ENCODE measurements at places on chromosomes 2 and 18.

DNA sequence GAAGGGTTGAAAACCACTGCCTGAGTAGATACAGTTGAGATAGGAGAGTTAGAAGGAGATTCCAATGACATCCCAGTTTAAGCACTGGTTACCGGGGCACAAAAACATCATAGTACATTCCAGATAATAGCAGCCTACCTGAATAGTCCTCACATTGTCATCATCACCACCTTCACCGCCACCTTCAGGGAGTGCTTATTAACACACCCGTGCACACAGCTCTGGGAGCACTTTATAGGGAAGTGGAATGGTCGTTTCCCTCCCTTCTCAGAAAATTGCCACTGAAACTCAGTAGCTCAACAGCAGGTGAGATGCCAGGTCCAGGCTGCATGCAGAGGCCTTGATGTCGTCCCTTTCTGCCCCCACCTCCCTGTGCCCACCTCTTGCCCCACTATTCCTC, 8.2 kb downstream of the SERPINB7 start:
- no peak for DNase-seq

DNA sequence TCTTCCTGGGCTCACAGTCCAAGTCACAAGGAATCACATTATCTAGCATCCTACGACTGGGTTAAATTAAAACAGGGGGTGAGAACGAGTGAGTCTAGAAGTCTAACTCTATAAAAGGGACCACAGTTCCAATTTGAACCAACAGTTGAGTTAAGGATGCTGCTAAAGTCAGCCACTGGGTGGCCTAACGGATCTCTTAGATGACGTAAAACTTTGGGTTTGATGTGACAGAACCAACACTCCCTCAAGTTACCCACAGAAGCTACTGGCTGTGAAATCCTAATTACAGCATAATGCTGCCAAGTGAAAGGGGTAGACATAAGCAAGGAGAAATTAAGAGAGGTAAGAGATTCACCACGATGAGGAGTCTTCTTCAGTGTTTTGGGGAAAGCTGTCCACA, 32.7 kb upstream of the RUFY4 start:
- DNase-seq, result no peak

DNA sequence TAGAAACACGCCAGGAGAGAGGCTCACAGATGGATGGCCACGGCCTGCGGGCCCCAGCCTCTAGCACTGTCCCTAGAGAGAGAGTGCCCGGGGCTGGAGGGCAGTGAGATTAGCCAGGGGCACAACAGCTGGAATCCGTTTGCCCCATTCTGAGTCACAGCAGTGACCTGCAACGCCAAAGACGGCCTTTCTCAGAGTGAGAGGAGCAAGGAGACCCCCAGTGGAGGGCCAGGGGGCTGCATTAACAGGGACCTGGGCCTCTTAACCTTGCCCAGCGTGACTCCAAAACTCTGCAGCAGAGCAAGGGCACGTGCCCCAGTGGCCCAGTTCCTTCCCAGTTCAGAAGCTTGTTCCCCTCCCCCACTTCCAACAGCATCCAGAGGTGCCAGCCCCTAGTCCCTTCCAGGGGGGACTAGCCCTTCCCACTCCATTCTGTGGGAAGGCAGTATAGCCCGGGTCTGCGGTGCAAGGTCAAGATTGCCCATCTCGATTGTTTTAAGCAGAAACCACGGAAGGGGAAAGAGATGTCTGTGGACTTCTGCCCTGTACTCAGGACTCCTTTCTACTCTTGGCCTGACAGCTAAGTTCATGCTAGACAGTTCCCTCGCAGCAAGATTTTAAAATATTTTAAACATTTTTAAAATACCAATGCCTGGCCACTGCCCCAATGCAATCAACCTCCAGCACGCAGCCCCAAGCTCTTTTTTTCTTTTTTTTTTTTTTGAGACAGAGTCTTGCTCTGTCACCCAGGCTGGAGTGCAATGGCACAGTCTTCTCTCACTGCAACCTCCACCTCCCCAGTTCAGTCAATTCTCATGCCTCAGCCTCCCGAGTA, 50.9 kb upstream of the BIN1 start:
- DNase-seq, result no peak

DNA sequence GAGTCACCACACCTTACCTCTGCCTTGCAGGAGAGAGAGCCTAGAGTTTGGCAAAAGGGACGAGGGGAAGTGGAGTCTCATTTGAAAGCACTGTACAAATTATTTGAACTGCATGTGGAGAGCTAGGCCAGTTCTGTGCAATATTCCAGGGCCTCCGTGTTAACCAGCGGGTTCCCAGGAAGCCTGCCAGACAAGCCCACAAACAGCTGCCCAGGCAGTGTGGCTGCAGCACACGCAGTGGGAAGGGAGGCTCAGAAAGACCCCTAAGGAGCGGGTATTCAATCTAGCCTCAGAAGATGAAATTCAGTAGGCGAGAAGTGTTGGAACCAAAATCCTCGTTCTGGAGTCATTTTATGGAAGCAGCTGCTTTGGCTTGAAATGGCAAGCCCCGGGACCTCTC, 30.7 kb downstream of the CNGA3 start:
- DNase-seq, result no peak

DNA sequence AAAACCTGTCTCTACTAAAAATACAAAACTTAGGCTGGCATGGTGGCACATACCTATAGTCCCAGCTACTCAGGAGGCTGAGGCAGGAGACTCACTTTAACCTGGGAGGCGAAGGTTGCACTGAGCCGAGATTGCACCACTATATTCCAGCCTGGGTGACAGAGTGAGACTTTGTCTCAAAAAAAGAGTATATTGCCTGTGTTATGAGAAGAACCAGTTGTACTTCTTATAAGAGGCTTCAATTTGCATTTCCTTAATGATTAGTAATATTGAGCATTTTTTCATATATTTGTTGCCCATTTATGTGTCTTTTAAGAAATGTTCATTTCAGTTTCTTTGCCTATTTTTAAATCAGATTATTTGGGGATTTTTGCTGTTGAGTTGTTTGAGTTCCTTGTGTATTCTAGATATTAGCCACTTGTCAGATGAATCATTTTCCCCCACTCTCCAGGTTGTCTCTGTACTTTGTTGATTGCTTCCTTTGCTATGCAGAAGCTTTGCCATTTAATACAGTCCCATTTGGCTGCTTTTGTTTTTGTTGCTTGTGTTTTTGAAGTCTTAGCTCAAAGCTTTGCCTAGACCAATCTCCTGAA, 75.8 kb upstream of the LRPPRC start:
- no peak for DNase-seq

DNA sequence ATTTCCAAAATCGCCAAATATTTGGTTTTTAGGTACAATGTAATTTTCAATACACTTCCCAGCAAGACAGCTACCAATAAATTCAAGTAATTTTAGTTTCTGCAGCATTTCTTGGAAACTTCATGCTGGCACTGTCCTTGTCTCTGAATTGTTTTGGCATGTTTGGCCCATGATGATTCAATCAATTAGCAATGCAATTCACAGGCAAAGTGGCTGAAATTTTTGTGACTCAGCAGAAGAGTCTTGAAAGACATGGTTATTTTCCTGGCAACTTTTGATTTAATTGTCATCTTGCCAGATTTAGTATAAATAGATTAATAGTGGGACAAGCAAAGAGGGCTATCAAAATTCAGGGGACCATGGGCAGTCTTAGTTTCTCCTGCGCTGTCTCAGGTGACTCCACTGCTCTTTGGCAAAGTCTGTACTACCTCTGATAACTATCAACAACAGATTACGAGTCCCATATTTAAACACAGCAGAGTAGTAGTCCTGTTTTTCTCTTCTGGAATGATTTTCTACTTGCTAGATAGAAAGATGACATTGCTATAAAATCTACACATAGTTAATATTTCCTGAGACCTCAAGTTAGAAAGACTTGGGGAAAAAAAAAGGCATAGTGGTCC, 88.9 kb upstream of the CYP26B1 start:
- peak; percentile 74 for DNase-seq

DNA sequence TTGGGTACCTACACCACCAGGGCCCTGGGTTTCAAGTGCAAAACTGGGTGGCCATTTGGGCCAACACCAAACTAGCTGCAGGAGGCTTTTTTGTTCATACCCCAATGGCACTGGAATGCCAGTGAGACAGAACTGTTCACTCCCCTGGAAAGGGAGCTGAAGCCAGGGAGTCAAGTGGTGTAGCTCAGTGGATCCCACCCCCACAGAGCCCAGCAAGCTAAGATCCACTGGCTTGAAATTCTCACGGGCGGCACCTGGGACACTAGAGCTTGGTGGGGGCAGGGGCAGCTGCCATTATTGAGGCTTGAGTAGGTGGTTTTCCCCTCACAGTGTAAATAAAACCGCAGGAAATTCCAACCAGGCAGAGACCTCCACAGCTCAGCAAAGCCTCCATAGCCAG, 46.0 kb upstream of the FAM110C start:
- no peak for DNase-seq

GRCh38 chr18:37529296-37529695, 36.3 kb downstream of the CELF4 start:
- DNase-seq, result no peak

DNA sequence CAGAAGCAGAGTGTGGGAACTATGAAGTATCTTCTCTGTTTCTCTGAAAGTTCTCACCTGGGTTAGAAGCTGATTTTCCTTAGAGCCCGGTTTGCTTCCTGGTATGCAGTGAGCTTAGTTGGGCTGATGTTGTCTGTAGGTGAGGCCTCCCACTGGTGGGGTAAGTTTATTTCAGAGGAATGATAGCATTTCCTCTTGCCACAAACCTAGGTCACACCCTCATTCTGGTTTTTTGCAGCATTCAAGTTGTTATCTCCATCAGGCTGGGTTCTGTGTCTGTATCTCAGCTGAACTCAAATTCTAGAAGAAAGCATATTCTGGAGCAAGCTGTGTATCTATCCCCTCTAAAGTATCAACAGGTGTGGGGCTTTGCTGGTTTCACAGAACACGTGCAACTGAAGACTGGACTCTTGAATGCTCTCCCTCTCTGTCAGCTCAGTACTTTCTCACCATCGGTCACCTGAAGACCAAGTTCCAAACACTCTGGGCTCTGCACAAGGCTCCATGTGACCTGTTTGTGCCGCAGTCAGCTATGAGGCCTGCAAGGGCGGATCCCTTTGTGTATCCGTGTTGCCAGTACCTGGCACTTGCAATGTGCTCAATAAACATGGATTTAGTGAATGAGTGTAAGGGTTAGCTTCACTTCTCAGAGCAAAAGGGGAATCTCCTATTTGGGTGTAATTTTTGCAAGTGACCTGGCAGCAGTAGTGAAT, 49.5 kb upstream of the MBOAT2 start:
- no peak for DNase-seq

DNA sequence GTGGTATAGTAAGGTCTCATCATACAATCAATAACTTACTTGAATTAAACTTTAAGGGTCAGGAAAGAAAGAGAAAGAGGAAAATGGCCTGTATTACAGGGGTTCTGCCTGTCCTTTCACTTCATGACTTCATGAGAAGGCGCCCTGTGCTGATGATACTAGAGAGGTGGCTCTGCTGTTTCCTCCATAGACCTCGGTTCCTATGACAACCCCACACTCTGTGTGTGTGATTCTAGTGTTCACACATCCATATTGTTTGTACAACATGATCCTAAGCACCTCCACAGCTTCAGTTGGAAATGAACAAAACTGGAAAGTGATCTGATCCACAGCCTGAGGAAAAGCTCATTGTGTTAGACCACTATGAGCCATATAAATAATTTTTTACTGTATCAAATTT, 7.0 kb upstream of the REEP1 start:
- no peak for DNase-seq

GRCh38 chr2:145906354-145906753, 1386.4 kb upstream of the ZEB2 start:
- no peak for DNase-seq

DNA sequence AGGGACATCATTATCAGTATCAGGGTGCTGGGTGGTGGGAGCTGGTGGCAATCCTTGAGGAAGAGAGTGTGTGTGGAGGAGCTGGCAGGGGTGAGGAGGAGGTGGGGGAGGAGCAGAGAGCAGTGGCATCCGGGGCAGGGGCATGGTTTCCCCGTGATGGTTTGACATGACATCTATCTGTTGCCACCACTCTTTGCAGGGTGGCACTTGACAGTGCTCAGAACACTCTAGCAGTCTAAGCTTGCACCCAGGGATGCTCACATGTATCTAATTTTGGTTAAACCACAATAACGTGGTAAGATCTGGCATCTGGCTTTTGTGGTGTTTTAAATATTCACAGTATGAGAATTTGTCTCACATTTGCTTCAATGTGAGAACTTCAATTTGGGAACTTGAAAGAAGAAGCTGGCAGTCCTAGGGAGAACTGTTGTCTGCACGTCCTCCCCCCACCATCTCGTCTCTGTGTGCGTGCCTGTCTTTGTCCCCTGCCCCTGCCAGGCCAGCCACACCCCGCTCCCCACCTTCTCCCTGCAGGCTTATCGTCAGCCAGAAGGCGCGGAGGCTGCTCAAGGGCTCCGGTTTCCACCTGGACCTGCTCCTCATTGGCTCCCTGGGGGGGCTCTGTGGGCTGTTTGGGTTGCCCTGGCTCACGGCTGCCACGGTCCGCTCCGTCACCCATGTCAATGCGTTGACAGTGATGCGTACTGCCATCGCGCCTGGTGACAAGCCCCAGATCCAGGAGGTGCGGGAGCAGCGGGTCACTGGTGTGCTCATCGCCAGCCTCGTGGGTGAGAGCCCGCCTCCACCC, 11.7 kb downstream of the SLC4A3 start:
- DNase-seq, result peak; percentile 51

Data from AG09309 (cell line).